ENCODE measurements at places on chromosomes 7 and 10.

GRCh38 chr10:27481486-27481885, 22.6 kb upstream of the RAB18 start:
- DNase-seq: no peak

GRCh38 chr10:2214092-2214491, 476.8 kb upstream of the ADARB2 start:
- no peak for DNase-seq

DNA sequence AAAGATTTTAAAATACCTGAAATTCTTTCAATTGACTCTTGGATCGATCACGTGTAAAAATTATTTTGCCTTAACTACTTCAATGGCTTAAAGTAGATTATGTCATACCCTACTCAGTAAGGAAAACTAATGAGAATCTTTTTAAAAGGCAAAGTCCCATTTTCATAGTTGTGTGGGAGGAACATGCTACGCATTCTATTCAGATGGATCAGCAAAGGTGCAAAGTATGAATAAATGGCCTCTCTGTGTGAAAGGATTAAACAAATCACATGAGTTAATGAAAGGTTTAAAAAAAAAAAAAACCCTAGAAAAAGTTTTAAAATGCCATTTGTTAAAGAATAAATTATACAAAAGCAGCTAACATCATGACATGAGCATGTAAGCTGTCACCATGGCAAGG, 77.1 kb downstream of the ENO4 start:
- DNase-seq: no peak

- DNase-seq: peak; percentile 67
Measured at GRCh38 chr7:106462365-106462859, 177.6 kb upstream of the NAMPT start.

GRCh38 chr10:5450605-5451384, 38.4 kb downstream of the NET1 start:
- DNase-seq: no peak

GRCh38 chr7:123494193-123494796, 40.1 kb downstream of the IQUB start:
- peak; percentile 38 for DNase-seq

- DNase-seq: no peak
Measured at GRCh38 chr10:125812128-125812750, 10.8 kb downstream of the UROS start.

DNA sequence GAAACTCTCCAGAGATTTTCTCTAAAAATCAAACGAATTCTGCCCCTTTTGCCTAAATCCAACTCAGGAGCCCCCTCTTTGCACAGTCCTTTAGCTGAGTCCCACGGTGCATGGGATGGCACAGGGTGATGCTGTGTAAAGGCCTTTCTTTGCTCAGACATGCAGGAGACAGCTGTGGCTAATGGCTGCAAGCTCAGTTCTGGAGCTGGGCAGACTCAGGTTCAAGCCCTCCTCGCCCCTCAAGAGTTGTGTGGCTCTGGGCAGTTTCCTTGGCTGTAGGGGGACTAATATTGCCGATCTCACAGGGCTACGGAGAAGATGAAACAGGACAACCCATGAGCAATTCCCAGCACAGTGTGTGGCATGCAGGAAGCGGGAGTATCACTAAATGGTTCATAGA, 42.6 kb downstream of the CLEC2L start:
- no peak for DNase-seq

DNA sequence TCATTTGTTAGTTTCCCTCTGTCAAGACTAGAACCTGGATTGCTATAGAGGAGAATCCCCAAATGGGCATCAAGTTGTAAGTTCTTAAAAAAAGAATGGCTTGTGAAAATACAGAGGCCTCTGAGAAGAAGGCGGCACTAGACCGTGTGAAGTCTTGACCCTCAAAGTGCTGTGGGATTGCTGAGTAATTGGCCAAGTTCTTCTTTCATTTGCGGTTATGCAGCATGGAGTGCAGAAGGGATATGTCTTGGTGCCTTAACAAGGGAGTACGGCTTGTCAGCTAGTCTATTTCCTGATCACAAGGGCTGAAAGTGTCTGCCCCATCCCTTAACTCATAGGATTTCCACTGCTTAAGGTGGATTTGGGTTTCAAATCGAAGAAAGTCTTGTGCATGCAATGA, 81.2 kb downstream of the MKX start:
- no peak for DNase-seq

- no peak for DNase-seq
Measured at GRCh38 chr7:27062946-27063345, 32.9 kb downstream of the HOXA1 start.

DNA sequence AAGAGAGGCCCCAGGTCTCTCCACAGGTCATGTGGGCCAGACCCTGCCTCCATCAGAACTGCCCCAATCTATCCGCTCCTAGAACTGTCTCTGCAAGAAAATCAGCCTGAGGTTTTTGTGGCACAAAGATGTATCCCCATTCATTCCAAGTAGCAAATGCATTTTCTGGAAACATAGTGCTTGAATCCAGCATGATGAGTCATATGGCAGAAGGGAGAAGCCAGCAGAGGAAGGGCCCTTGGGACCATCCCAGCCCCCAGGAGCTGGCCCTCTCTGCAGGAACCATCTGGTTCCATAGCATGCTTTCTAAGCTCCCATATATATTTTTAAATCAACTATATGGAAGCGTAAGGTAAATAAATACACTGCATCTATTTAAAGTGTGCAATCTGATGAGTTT, 563.2 kb downstream of the GALNT17 start:
- DNase-seq: no peak
